Ureter (tissue), 1 donor: ENCODE measurements at places on chromosomes 6 and 20. TPM values are rescaled to one million over a fixed set of nuclear protein-coding genes. Genes with fewer than 3 reads are reported as not detected.

GRCh38 chr20:58590679-58591473 is 60.2 kb upstream of the STX16 start:
- DNase-seq, result no peak

- DNase-seq, result peak; percentile 33
Measured at GRCh38 chr6:44036196-44036595, 91.1 kb downstream of the MRPL14 start.

Gene HLA-C
- 451 TPM for total RNA-seq

Gene CD24
- 253 TPM for total RNA-seq

Gene C2
- total RNA-seq, result 17.1 TPM

GRCh38 chr6:99270826-99271225 is 78.6 kb downstream of the FAXC start:
- no peak for DNase-seq

GRCh38 chr6:148186916-148187315 is 155.7 kb upstream of the SASH1 start:
- no peak for DNase-seq

DNA sequence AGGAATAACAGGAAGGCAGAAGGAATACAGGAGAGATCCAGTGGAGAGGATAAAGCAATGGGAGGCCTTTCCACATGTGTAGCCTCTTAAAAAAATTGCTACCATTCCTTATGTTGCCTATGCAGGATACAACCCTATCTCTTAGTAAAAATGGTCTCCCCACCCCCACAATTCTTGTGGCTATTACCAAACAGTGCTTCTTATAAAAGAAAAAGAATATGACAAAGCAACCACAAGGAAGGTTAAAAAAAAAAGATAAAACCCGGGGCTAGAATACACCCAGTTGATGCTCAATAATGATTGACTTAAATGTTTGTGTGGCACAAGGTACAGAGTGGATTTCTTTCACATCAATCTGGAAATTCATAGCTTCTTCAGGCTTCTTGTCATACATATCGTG is 250.9 kb downstream of the HIVEP2 start:
- DNase-seq, result no peak

DNA sequence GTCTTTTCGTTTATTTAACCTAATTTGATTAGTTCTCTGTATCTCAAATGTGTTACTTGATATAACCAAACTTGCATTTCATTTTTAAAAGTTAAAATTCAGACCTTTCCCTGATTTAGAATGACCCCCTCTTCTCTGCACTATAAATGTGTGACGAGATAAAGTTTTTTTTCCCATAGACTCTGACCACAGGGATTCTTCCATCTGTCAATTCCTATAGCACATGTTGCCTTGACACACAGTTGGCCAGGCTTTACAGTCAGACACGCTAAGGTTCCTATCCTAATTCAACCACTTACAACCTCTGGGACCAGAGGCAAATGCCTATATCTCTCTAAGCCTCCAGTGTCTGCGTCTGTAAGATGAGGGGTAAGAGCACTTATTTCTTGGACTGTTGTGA is 40.6 kb downstream of the KCNS1 start:
- no peak for DNase-seq

DNA sequence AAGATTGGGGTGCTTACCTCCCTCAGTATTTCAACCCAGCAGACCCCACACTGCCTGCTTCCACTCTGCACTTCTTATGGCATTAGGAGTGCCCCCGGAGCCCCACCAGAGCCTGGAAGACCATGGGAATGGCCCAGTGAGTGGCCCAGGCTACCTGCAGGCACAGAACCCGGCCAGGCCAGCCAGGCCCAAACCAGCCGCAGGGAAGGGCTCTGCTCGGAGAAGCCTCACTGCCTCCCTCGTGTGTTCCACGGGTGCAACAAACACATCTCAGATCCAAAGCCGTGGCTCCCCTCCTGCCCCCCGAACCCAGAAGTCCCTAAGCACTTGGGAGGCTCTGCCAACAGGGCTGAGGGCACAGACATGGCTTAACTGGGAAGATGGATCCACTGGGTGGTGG is 283.9 kb downstream of the CDH4 start:
- DNase-seq, result no peak

Gene DNMT3B
- 3.4 TPM for total RNA-seq

DNA sequence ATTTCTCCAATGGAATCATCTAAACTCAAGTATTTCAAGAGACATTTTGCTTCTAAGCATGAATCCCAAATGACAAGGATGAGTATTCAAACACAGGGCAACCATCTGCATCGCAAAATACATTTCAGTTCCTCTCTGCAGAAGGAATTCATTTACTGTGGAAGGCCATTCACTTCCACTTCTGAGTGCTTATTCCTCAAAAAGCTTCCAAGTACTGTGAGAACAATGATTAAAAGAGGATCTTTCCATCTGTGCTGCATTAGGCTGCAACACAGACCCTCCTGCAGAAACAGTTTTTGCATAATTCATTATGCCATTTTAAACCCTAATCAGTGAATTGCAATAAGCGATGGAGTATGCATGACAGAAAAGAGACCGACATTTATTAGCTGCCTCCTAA is 52.5 kb downstream of the ARHGAP18 start:
- no peak for DNase-seq

- no peak for DNase-seq
Measured at GRCh38 chr6:54204921-54205591, 93.8 kb downstream of the MLIP start.

Gene SLC12A5
- total RNA-seq, result not detected

DNA sequence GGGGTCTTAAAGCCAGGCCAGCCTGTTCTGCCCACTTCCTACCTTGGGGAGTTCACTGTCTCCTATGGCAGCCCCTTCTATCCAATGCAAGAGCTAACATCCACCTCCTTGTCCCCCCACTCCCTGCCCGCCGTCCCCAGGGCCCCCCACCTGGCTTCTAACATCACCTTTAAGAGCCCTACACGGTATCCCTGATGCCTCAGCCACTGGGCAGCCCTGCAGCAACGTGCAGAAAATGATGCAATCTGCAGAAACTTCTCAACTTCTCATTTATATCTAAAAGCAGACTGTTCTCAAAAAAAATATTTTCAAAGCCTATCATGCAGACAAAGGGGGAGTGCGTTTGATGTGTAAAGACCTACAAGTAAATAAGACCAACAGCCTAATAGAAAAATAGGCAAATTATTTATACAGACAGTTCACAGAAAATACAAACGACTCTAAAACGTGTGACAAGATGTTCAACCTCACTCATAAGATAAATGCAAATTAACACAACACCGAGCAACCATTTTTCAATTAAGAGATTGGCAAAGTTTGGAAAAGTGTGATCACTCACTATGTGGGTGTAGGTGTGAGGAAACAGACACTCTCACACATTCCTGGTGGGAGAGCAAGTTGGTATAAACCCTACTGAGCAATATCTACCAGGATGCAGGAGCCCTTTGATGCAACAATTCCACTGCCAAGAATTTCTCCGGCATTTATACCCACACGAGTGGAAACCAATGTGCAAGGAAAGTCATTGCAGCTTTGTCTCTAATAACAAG is 15.1 kb upstream of the HCK start:
- DNase-seq, result no peak

DNA sequence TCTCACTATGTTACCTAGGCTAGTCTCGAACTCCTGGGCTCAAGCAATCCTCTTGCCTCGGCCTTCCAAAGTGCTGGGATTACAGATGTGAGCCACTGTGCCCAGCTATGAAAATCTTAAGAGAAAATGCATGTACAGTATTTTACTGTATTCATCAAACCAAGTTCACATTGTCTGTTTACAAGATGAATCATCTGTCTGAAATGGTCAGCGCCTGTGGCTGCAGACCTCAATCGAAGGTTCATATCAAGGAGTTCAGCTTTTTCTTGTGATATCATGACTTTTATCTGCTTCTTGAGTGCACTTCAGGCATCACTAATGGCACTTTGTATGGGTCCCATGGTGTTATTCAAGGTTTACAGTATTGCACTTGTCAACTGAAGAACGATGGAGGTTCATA is 155.1 kb downstream of the SLC16A10 start:
- DNase-seq, result no peak

GRCh38 chr6:167787896-167788562 is 38.7 kb upstream of the AFDN start:
- DNase-seq, result no peak

Gene CUTA
- total RNA-seq, result 157 TPM

GRCh38 chr6:42251911-42252637 is 34.4 kb upstream of the MRPS10 start:
- peak; percentile 87 for DNase-seq

- DNase-seq, result peak; percentile 72
Measured at GRCh38 chr6:169070506-169071176, 183.0 kb downstream of the THBS2 start.

Gene RIPOR3
- 5.0 TPM for total RNA-seq

GRCh38 chr6:142902636-142903053 is 42.3 kb downstream of the HIVEP2 start:
- peak; percentile 54 for DNase-seq

- DNase-seq, result peak; percentile 85
Measured at GRCh38 chr6:138795809-138796603, at the start of gene ECT2L. TSS of gene ECT2L (plus strand) at chr6:138796087. CDS start at chr6:138813275, 17,188 bp downstream.

DNA sequence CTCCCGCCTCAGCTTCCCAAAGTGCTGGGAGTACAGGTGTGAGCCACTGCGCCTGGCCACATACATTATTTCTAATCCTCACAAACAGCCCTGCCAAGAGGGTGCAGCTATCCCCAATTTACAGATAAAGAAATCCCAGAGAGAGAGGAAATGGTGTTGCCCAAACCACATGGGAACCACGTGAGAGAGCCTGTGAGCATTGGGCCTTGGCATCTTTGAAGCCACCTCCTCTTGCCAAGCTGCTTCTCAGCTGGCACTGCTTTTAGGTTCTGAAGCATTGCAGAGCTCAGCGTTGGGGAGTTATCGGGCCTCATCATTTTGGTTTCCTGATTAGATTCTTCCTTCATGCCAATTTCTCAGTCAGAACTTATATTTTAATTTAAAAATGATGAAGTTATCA is 80.3 kb downstream of the CTNNBL1 start:
- DNase-seq, result no peak

DNA sequence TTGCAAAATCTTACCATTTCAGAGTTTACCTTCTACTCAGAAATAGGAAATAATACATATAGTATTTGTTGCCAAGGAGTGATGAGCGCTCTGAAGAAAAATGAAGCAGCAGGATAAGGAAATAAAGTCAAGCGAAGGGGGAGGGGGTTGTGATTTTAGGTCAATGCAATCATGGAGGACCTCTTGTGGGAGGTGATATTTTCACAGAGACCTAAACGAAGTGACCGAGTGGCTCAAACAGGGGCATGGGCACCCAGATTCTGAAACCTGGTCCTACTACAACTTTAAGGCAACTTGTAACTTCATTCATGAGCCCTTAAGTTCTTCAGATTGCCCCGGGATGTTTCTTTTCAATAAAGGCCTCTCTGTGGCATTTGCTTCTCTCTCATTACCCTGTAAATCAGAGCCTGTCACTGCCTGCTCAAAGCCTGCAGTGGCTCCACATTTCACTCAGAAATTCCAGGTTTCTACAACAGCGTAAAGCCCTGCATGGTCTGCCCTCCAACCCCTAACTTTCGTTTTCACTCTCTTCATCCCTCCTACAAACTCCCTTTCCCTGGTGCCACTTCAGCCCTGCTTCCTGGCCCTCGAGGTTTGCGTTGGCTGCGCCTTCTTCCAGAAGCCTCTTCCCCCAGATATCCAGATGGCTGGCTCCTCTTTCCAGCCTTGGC is 162.7 kb downstream of the TBC1D7 start:
- DNase-seq, result no peak

DNA sequence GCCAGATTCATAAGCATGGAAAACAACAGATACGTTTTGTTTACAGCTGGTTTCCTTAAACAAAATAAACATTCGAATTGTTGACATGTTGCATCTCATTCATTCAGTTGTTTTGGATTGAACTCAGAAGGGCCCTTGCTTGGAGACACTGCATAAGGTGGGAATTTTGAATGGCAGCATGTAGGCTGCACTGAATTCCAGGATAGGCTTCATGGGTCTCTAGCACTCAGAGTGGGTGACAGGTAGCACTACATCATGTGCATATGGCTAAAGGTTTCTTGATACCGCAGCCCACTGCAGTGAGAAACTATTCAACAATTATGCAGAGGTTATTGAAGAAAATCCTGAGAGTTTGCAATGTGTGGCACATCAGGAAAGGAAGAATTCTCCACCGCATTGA is 1.6 kb downstream of the BEND6 start:
- no peak for DNase-seq
